ENCODE measurements at places on chromosomes 12 and 14. TPM values are rescaled to one million over a fixed set of nuclear protein-coding genes. Genes with fewer than 3 reads are reported as not detected.

The NKX2-1 gene
- not detected for total RNA-seq

The CEP83 gene
- total RNA-seq = 12.4 TPM

DNA sequence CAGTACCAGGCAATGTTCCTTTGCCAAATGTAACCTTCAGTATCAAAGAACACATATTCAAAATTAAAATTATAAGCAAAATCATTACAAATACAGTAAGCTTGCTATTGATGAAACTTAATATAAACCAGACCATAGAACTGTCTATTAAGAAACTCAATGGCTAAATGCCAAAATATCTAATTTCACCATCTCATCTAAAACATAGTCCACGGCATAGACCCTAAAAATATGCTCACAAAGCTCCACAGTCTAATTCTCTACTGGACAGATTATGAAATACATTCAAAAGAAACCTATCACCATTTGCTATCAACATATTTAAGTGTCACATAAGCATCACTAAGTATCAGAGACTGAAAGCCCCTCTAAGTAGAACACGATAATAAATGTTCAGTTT, 25.2 kb downstream of the DUSP16 start:
- H3K27ac ChIP-seq = no peak overlapping the region
- no peaks in the 10 kb centered on the region for H3K36me3 ChIP-seq
- no peak for DNase-seq
- H3K27me3 ChIP-seq = no peaks in the 10 kb centered on the region

- no peaks in the 10 kb centered on the region for H3K36me3 ChIP-seq
- peak; percentile 45 for DNase-seq
- no peaks in the 10 kb centered on the region for H3K4me1 ChIP-seq
- H3K4me3 ChIP-seq = no peak overlapping the region
- no peak overlapping the region for H3K27ac ChIP-seq
These were observed 22.2 kb downstream of the MANSC1 start for GRCh38 chr12:12327802-12328201.

DNA sequence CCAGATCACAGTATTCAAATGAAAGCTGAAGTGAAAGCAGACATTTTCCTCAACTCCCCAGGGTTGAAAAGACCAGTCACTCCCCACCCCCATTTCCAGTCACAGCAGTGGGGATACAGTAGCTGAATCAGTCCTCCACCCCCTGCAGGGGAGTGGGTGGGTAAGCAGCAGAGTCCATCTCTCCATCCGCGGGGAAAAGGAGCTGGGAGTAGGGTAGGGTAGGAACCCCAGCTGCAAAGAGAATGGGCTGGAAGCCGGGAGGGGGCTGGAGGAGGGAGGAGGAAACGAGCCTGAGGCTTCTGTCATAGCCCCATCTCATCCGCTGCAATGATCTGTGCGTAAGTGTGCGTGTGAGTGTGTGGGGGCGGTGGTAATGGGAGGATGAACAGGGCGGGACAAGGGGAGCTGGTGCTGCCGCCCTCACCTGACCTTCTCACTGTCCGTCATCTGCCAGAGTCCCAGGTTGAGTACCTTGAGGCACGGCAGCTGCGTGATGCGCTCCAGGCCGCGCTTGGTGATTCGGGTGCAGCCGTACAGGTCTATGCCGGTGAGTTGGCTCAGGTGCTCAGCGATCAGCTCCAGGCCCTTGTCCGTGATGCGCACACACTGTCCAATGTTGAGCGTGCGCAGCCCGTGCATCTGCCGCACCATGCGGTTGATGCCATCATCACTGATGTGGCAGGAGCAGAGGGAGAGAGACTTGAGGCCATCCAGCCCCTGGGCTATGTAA, 1.8 kb downstream of the FBXL14 start:
- DNase-seq = peak; percentile 57
- peaks cover 66% of the 10 kb centered on the region for H3K4me1 ChIP-seq

GRCh38 chr12:57158665-57159064, 11.2 kb upstream of the LRP1-AS start:
- H3K27me3 ChIP-seq = no peaks in the 10 kb centered on the region
- DNase-seq = no peak
- peaks cover 4% of the 10 kb centered on the region for H3K4me1 ChIP-seq
- no peak overlapping the region for H3K4me3 ChIP-seq
- H3K36me3 ChIP-seq = peaks cover 79% of the 10 kb centered on the region

DNA sequence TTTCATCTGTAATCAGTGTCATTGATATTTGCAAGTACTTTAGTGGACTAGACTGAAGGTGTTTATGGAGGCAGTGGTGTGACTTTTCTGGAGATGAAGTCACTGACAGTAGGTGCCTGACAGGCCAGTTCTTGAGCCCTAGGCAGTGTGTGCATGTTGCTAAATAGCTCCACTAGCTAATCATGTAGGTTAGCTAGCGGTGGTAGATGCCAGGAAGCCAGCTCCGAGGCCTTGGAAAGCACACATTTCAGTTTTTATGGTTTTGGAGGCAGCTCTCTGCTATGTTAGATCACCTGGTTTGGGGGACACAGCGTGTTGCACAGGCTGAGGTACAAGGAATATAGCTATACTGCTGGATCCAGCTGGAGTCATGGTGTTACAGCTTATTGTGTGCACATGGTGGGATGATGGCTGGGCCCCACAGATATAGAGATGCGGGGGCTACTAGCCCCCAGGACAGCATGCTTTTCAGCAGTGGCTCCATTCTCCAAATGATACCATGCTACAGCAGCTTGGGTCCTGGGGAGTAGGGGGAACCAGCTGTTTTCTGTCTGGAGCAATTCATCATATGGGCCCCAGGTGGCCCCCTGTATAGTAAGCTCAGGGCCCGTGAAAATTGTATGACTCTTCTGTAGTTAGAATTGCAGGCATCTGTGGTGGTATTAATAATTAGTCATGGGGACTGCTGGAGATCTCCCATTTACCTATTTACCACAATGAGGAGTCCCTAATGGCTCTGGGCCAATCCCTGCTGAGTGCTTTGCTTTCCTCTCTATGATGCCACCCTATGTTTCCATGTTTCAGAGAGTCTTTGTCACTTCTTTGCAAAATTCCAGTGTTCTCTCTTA, 367.2 kb upstream of the LMO3 start:
- no peak for DNase-seq
- no peaks in the 10 kb centered on the region for H3K36me3 ChIP-seq
- H3K4me3 ChIP-seq = no peak overlapping the region
- no peaks in the 10 kb centered on the region for H3K4me1 ChIP-seq
- no peaks in the 10 kb centered on the region for H3K27me3 ChIP-seq

The CDK4 gene
- total RNA-seq = 133 TPM

- peaks cover 18% of the 10 kb centered on the region for H3K27me3 ChIP-seq
- H3K4me1 ChIP-seq = peaks cover 2% of the 10 kb centered on the region
- no peak overlapping the region for H3K4me3 ChIP-seq
- no peak for DNase-seq
- H3K27ac ChIP-seq = no peak overlapping the region
These were observed 4.3 kb downstream of the CPNE6 start for GRCh38 chr14:24075485-24076301.

- H3K27ac ChIP-seq = peak overlapping the region; percentile 65
- DNase-seq = no peak
- no peaks in the 10 kb centered on the region for H3K27me3 ChIP-seq
- no peaks in the 10 kb centered on the region for H3K4me1 ChIP-seq
- H3K36me3 ChIP-seq = no peaks in the 10 kb centered on the region
- H3K4me3 ChIP-seq = peak overlapping the region; percentile 80
These were observed 498 bp downstream of the RACGAP1 start for GRCh38 chr12:50024805-50025186.

- no peaks in the 10 kb centered on the region for H3K36me3 ChIP-seq
- no peak overlapping the region for H3K4me3 ChIP-seq
- DNase-seq = no peak
- H3K4me1 ChIP-seq = no peaks in the 10 kb centered on the region
- no peaks in the 10 kb centered on the region for H3K27me3 ChIP-seq
- H3K27ac ChIP-seq = no peak overlapping the region
These were observed 141.8 kb downstream of the GRIN2B start for GRCh38 chr12:13839365-13840336.

DNA sequence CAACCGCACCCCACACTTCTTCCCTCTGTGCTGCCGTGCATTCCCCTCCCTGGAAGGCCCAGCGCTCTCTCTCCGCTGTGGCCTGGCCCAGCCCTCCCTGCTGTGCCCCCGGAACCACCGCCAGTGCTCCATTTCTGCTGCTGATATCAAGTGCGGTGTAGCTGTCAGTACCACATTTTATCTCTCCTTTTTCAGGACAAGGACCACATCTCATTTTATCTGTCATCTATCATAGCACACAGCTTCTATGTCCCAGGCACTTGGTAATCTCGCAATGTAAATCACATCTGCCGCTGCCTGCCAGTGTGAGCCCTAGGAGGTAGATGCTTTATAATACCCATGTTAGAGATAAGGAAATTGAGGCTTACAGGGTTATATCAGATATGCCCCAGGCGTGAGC, 18.3 kb downstream of the IL31 start:
- no peak overlapping the region for H3K4me3 ChIP-seq
- no peaks in the 10 kb centered on the region for H3K4me1 ChIP-seq
- no peaks in the 10 kb centered on the region for H3K27me3 ChIP-seq
- DNase-seq = no peak

The RALGAPA1 gene
- 24.8 TPM for total RNA-seq

The WNT5B gene
- total RNA-seq = 110 TPM

DNA sequence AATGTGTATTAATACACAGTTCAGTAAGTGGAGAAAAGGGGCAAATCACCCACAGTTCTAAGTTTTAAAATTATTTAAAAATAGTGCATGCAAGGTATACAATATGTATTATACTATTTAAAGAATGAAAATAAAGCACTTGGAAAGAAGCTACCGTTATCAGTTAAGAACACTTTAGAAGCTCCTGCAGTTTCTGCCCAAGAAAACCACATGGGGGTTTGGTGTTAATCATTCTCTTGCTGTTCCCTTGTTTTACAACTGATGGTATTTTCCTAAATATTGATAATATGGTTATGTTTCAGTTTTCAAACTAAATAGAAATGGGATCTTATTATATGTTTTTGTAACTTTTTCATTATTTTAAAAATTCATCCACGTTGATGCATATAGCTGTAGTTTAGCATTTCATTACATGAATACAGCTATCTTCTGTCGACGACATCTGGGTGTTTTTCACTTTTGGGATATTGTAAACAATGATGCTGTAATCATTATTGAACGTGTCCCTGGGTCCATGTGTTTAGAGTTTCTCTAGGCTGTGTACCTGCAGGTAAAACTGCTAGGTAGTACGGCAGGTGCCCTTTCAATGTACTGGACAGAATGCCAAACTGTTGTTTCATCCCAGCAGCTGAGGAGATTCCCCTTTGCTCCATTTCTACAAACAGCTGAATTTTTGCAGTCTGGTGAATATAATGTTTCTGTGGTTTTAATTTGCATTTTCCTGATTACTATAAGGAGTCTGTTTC, 64.1 kb downstream of the APPL2 start:
- no peaks in the 10 kb centered on the region for H3K4me1 ChIP-seq
- no peak for DNase-seq
- no peak overlapping the region for H3K27ac ChIP-seq
- no peaks in the 10 kb centered on the region for H3K27me3 ChIP-seq

The SLC39A2 gene
- total RNA-seq = 0.30 TPM

- DNase-seq = peak; percentile 52
- H3K36me3 ChIP-seq = no peaks in the 10 kb centered on the region
- no peak overlapping the region for H3K27ac ChIP-seq
- peaks cover 7% of the 10 kb centered on the region for H3K4me1 ChIP-seq
These were observed 103.1 kb downstream of the HELB start for GRCh38 chr12:66405395-66405794.

- no peaks in the 10 kb centered on the region for H3K4me1 ChIP-seq
- no peak for DNase-seq
- H3K27ac ChIP-seq = no peak overlapping the region
These were observed 498.5 kb downstream of the TMTC2 start for GRCh38 chr12:83185241-83185640.

- DNase-seq = peak; percentile 2
- no peak overlapping the region for H3K27ac ChIP-seq
- H3K4me1 ChIP-seq = no peaks in the 10 kb centered on the region
- no peaks in the 10 kb centered on the region for H3K36me3 ChIP-seq
- H3K4me3 ChIP-seq = no peak overlapping the region
These were observed 40.0 kb upstream of the PCNX4 start for GRCh38 chr14:60051721-60052221.

The EFS gene
- total RNA-seq = 6.5 TPM

DNA sequence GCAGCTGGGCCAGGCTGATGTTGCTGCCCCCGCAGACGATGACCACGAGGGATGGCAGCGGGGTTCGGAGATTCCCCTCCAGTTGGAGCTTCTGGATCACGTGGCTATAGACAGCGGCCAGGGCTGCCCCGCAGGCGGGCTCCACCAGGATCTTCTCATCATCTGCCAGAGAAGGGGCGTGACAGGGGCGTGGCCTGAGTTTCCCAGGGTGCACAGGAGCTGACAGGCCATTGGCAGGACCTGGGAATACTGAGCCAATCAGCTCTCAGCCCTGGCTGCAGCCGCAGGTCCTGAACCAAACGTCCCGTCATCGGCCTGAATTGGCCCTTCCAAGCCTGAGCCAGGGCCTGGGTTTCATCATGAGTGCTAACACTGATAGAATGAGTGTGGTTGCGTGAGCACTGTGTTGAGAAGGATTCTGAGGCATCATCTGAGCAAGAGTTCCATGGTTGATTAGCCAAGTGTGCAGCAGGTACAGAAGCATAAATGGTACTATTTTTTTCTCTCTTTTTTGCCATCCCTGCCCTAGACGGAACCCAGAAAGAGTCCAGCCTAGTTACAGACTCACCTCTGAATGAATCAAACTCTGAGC, 10.6 kb downstream of the SDS start:
- no peaks in the 10 kb centered on the region for H3K4me1 ChIP-seq
- no peak for DNase-seq
- H3K27ac ChIP-seq = no peak overlapping the region
- peaks cover 4% of the 10 kb centered on the region for H3K27me3 ChIP-seq
- peaks cover 2% of the 10 kb centered on the region for H3K36me3 ChIP-seq

GRCh38 chr12:53071591-53072551, 7.3 kb downstream of the SPRYD3 start:
- no peaks in the 10 kb centered on the region for H3K27me3 ChIP-seq
- no peak overlapping the region for H3K4me3 ChIP-seq
- H3K27ac ChIP-seq = no peak overlapping the region
- DNase-seq = peak; percentile 49
- H3K36me3 ChIP-seq = peaks cover 33% of the 10 kb centered on the region

- H3K27me3 ChIP-seq = peaks cover under 1% of the 10 kb centered on the region
- no peak overlapping the region for H3K4me3 ChIP-seq
These were observed 4.4 kb upstream of the CEBPE start for GRCh38 chr14:23123419-23123818.

DNA sequence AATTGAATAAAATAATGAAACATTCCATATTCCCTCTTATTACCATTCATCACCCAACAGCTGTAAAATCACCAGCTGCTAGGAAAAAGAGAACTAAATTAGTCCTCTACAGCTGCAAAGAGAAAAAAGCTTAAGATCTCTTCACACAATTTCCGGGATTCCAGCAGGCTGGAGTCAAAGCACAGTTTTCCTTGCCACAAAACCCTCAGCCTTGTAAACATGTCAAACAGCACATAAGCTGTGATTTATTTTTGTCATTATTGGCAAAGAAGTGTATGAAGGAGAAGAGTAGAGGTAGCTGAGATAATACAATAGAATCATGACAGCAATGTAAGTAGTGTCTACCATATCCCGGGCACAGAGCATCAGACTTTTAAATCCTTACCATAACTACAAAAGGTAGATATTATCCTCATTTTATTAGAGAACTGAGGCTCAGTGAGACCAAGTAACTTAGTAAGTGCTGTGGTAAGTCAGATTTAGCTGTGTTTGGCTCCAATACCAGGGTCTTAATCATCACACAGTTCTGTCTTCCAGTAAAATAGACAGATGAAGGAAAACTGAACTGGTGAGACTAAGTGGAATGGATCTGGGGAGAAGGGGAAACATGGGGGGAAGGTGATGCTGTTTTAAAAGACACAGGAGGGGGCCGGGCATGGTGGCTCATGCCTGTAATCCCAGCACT, 57.3 kb downstream of the NTN4 start:
- DNase-seq = peak; percentile 91
- H3K4me1 ChIP-seq = no peaks in the 10 kb centered on the region
- H3K36me3 ChIP-seq = peaks cover 7% of the 10 kb centered on the region
- H3K27me3 ChIP-seq = no peaks in the 10 kb centered on the region
- no peak overlapping the region for H3K4me3 ChIP-seq
